ENCODE measurements at places on chromosomes 13 and 19.

DNA sequence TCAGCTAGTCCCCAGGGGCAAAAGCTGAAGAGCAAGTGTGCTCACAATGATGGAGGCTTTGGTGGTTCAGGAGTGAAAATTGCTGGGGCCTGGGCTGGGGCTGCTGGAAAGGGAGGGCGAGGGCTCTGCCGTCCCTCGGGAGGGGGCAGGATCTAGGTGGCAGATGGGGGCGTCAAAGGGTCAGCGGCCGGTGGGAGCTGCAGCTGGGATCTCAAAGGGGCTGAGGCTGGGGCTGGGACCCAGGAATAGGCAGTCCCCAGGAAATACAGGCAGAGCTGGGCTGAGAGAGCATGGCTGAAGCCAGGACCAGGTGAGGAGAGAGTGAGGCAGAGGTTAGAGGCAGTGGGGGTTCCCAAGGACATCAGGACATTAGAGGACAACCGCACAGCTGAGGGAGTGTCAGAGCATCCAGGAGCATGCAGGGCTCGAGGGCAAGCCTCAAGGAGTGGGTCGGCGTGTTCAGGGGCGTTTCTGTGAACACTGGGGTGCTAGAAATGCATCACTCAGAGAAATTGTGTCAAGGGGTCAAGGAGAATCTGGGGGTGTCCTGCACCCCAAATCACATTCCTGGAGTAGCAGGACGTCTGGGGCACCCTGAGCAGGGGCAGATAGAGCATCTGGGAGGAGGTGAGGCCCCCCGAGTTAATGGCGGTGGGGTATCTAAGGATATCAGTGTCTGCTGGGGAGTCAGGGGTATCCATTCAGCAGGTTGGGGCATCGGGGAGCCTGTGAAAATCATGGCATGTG lies 1.2 kb upstream of the SYNE4 start:
- peak; percentile 52 for DNase-seq

DNA sequence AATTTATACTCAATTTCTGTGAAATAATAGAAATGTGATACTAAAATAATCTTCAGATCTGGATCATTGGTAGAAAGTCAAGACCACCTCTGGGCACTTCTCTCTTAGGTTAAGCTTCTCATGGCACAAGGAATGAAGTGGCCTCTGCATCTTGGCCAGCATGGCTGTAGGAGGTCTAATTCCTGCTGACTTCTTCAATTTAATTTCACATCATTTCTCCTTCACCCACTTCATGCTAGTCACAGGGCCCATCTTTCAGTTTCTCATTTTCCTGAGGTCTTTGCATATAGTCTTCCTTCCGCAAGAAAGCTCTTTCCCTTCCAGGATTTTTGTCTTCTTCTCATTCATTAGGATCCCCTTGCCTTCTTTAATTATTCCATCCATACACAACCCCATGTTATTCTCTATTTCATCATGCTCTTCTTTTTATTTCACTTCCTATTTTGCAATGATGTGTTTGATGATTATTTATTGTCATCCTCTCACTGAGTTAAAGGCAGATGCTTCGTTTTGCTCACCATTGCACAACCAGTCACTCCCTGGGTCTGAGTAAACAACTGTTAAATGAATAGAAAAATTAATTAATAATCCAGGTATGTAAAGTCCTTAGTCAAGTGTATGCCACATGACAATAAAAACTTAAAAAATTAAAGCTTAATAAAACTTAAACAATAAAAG lies 397.4 kb downstream of the SPRY2 start:
- no peak for DNase-seq

DNA sequence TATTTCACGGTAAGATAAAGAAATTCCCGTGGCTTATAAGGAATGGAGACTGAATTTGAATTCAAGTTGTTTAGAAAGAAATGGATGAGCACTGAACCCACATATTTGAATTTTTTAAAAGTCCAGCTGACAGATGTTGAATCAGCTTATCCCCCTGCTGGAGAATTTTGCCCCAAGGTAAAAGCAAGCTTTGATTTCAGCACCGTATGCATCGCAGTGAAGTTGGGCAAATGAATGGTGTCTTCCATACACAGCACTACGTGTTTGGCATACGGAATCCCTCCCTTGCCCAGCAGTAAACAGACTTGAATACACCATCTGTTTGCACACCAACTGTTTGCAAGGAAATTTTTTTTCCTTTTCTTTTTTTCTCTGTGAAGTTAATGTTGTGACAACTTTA lies 77.5 kb upstream of the PEG3 start:
- no peak for DNase-seq

DNA sequence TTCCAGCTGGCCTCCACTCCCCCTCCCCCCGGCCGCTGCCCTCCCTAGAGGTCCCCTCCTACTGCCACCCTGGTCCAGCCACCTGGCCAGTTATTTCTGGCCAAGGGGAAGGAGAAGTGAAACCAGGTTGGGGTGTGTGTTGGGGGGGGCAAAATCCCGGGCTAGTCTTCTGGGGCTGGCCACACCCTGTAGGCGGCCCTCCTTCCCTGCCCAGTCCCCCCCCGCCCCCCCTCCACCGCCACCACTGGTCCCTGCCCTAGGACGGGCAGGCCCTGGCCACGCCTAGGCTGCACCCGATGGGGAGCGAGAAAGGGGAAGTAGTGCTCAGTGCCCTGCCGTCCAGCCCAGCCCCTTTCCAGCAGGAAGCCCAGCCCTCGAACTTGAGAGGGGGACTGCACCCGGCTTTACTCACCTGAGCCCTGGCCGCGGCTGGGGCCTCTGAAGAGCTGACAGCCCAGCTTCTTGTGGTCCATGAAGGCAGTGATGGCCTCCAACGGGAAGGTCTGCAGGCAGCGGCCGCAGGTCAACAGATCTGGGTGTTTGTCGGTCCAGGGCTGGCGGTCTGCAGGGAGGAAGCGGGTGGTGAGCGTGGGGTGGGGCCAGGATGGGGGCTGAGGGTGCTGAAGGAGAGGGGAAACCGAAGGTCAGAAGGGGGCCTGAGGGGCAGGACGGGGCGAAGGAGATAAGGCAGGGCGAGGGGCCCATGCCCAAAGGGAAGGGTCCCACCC lies 813 bp downstream of the ZNF296 start:
- DNase-seq, result peak; percentile 78

DNA sequence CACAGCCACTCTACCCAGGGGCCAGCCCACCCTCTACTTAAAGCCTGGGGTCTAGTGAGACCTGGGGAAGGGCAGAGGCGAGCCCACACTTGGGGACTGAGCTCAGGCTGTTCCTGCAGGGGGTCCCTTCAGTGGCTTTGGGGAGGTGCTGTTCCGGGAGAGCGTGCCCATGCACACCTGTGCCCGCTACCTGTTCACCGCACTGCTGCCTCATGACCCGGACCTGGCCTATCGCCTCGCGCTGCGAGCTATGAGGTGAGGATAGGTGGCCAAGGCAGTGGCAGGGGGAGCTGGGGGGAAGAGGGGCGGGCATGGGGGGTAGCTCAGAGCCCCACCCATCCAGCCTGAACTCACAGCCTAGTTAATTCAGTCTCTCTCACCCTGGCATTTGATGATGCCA lies 24.0 kb downstream of the ZSWIM4 start:
- DNase-seq, result no peak
